ENCODE measurements at places on chromosomes 13 and 19. TPM values are rescaled to one million over a fixed set of nuclear protein-coding genes. Genes with fewer than 3 reads are reported as not detected.

Gene MRPL54
- 102 TPM for polyA plus RNA-seq

Gene CYP2A6
- polyA plus RNA-seq = not detected

Gene PROZ
- polyA plus RNA-seq = not detected

- no peak for DNase-seq
Observed at GRCh38 chr13:73000027-73000674, 58.7 kb upstream of the KLF5 start.

DNA sequence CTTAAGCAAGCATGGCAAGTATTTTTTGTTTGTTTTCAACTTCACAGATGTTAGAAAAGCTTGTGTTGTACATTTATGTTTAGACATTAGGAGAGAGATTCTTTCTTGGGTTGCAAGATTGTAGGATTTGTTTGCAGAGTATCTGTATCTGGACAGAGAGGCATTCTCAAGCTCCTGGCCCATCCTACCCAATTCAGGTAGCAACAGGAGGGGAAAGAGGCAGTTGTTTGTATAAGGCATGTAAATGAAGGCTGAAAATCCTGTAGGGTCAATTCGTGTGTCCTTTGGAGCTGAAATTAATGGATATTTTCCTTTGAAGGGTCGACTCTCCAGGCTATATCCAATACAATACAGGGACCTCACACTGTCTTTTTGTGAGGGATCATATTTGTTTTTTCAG is 147.3 kb downstream of the KCNRG start:
- DNase-seq = no peak

DNA sequence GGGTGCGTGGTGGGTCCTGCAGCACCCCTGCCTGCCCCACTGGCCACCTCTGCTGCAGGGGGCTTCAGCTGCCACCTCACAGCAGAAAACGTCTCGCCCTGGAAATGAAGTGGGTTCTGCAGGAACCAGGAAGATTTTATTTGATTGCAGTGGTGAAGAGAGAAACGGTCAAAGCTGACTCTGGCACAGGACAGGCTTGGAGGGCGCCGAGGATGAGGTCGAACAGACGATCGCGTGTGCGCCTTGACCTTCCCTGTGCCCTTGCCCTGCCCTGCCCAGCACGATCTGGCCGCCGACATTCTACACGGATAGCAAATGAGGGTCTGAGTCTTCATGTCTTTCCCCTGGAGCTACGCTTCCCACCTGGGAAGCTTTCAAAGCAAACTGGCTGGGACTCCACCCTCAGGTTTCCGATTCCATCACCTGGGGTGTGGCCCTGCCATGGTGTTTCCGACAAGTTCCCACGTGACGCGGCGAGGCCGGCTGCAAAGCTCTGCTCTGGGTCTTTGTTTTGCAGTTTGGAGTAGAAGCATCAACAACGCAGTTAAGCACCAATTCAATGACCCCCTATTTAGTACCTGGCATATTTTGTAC is 50.3 kb upstream of the TUBGCP3 start:
- no peak for DNase-seq

DNA sequence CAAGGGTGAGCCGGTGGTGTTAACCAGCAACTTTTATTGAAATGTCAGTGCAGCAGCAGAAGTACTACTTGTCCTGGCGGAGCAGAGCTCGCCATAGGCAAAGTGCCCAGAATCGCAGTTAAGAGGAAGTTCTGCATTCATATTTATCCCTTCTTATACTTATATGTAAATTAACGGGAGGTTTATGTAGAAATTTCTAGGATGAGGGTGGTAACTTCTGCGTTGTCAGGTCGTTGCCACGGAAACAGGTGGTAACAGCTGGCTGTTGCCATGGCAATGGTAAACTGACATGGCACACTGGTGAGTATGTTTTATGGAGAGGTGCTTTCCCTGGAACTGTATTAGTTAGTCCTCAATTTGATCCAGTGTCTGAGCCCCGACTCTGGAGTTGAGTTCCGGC is 2494.9 kb upstream of the PCDH20 start:
- no peak for DNase-seq

Gene DAND5
- polyA plus RNA-seq = not detected

- DNase-seq = no peak
Observed at GRCh38 chr19:54420383-54421168, 5.3 kb downstream of the TTYH1 start.

Gene CERS1
- polyA plus RNA-seq = not detected

GRCh38 chr13:33096886-33097605 is 80.8 kb downstream of the KL start:
- no peak for DNase-seq

Gene SLAIN1
- 49.8 TPM for polyA plus RNA-seq

Gene GJB2
- polyA plus RNA-seq = not detected

Gene LRG1
- 0.09 TPM for polyA plus RNA-seq

DNA sequence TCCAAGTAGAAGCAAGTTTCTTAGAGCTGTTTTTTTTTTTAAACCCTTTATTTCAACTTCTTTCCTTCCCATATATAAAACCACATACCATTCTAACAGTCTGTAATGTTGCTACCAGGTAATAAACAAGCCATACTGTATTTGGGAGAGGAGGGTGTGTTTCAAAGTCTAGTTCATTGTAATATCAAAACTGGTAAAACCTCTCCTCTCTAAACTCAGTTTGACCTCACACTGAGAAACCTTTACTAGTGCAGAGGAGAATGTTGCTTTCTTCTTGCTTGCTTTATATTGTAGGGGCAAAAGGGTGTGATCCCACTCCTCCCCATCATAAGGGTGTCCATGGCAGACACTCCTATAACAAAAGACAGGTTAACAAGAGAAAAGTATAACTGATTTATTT is 155.1 kb downstream of the GGACT start:
- DNase-seq = no peak

- DNase-seq = peak; percentile 80
Observed at GRCh38 chr19:19460761-19461265, 54.5 kb downstream of the TSSK6 start.

Gene ZNF761
- 11.2 TPM for polyA plus RNA-seq

- DNase-seq = no peak
Observed at GRCh38 chr13:46992383-46992952, 95.6 kb upstream of the HTR2A start.

DNA sequence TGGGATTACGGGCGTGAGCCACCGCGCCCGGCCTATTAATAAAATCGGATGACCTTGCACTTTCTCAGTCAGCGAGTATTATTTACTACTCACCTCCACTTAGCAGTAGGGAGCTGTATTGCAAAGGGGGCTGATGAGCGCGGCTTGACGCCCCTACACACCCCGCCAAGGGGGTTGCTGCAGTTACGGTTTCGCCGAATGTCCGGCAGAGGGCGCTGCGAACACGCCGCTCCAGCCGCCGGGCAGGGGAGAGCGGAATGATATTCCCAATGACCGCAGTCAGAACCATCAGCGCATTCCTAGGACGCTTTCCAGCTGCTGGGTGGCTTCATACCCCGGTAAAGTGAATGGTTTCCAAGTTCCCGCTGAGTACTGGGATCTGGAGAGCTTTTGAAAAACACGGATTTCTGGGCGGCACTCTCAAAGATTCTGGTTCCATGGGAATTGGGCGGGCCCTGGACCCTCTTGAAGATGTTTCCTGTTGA is 30.0 kb upstream of the TPT1 start:
- peak; percentile 48 for DNase-seq

DNA sequence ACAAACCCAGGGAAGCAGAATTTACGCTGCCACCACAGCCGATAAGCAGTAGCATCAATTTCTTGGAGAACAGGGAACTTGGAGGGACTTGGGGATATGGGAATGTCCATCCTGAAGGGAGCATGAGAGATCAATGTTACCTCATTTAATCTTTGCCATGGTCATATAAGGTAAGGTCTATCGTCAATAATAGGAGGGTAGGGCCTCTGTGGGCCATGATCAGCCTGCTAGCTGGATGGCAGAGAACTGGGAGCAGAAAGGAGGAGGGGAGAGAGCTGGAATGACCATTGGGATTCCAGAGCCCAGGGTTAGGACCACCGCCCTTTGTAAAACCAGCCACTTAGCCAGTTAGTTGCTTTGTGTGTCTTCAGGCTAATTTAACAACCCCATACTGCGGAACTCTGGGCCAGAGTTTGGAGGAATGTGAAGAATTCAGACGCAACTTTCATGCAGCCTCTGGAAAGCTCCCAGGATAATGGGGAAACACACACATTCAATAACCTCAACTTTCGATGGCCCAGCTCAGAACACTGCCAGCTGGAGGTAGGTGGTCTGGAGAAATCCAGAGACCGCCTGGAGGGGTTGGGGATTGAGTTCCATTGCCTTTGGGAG is 40.3 kb downstream of the ZNF557 start:
- DNase-seq = no peak

Gene RXFP2
- polyA plus RNA-seq = not detected

DNA sequence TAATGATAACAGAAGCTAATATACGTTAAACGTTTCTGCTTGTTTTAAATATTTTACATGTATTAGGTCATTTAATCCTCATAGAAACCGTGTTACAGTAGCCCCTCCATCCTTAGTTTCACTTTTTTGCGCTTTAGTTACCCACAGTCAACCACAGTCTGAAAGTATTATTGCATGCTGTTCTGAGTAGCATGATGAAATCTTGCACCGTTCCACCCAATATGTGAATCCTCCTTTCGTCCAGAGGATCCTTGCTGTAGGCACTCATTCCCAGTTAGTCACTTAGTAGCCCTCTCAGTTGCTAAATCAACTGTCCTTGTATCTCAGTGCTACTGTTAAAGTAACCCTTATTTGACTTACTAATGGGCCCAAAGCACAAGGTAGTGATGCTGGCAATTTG is 257.8 kb downstream of the ENOX1 start:
- DNase-seq = no peak

Gene RFPL4AL1
- polyA plus RNA-seq = not detected

GRCh38 chr13:77861741-77862140 is 56.9 kb downstream of the EDNRB start:
- no peak for DNase-seq

Gene SUGP2
- polyA plus RNA-seq = 8.2 TPM

Gene NECTIN2
- 0.11 TPM for polyA plus RNA-seq

GRCh38 chr19:5957170-5957569 is 20.8 kb downstream of the RANBP3 start:
- no peak for DNase-seq

Gene PRKCG
- polyA plus RNA-seq = 0.06 TPM

Gene GDF15
- not detected for polyA plus RNA-seq

GRCh38 chr19:56841193-56841543 is 642 bp upstream of the PEG3 start:
- DNase-seq = no peak

DNA sequence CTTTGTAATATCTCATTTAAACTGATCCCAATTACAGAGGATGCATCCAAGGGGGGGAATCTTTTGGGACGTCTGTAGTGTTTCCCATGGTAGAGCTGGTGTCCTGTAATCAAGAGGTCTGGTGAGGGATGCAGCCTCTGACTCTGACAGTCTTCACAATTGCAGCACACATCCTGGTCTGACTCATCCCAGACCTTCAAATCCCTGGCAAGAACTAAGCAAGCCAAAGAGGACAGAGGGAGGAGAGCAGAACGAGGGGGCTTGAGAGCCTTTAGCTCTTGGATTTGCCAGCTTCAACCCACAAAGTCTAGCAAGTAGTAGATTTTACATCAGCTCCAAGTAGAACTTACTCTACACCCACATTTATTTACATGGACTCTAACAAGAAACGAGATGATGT is 17.3 kb upstream of the FCGBP start:
- no peak for DNase-seq

Gene CPB2
- not detected for polyA plus RNA-seq

- DNase-seq = peak; percentile 83
Observed at GRCh38 chr19:52993342-52994178, 20.2 kb upstream of the ERVV-1 start.

DNA sequence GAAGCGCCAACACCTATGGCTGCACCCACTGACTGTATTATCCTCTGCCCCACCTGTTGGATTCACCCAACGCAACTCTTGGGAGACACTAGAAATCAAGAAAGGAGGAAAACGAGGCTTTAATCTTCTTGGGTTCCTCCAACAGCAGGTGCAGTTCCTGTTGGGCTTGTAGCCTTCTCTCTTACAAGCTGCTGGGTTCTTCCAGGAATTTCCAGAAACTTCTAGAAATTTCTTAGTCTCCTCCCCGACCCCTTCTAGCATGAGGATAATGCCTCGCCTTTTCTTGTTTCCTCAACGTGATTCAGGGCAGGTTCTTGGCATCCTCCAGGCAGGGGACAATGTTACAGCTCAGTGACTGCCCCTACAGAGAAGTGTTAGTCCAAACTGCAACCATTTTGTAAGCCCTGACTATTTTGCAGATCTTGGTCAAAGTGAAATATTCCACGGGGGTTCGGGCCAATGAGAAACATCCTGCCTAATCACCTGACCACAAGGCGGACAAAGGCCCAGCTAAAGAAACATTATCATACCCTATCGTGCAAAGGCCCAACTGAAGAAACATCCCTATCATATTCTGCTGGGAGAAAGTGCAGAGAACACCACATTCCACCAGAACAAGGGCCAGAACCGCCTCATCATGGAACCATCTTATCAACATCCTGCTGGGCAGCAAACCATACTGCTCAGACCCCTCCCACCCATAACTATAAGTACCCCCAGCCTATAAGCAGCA is 614 bp upstream of the PNMA8A start:
- DNase-seq = no peak

- DNase-seq = no peak
Observed at GRCh38 chr19:36891768-36892357, 24.2 kb downstream of the ZNF829 start.

GRCh38 chr19:8208922-8209461 is at the start of gene CERS4:
Gene CERS4 (plus strand): TSS chr19:8209370. CDS start chr19:8251077, 41,707 bp downstream.
- peak; percentile 76 for DNase-seq

GRCh38 chr13:62512194-62513141 is 1096.8 kb upstream of the PCDH20 start:
- no peak for DNase-seq

DNA sequence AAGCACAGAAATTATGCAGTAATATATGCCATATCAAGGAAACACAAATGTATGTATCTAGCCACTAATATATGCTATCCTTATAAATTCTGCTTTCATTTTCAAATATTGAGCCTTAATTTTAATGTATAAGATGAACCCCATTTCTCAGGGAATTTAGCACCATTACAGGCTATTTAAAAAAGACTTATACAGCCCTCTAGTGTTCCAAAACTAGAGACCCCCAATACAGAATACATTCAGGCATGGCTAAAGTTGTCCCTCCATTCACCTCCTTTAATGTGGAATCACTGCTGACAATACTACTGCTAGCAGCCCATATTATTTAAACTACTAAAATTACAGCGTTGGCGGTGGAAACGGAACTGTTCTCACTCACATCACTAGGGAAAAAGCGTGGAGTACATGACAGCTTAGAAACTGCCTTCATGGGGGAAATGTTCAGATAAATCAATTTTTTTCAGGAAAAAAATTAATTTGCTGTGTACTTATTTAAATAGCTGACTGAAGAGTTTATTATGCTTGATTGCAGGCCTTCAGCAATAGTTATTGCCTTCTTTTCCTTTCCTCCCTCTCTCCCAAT is 541.0 kb downstream of the PCDH9 start:
- no peak for DNase-seq

GRCh38 chr13:51308781-51309180 is 30.7 kb upstream of the SERPINE3 start:
- DNase-seq = no peak
